ENCODE measurements at places on chromosomes 5 and 9.

DNA sequence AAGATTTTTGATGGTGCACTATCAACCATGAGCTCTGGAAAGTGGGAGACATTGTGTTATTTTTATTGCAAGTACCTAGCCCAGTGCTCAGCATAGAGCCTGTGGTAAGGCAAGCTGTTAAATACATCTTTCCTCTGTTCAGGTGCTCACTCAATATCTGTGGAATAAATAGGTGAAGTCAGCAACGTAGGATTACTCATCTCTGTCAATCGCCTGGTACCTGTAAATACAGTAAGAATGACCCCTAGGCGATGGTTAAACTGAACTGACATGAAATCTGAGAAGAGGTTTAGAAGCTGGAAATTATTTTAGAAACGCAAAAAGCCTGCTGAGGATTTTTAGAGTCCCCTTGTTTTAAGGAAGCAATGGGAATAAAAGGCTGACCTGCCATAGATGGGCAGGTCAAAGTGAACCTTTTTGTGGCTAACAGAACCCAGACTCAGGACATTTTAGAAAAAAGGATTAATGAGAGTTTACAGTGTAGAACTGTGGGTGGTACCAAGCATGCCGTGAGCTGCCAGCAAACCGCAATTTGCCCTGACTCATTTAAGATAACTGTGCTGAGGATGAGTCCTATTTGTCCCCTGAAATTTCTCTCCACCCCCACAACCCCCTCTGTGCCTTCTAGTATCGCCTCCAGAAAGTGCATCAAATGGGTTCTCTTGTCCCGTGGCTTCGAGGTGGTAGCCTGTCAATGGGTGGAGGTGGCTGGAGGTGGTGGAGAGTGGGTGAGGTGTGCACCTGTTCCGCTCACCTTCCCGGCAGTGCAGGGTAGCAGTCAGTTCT, 375.1 kb downstream of the MED10 start:
- no peak for DNase-seq

- no peak for DNase-seq
Observed at GRCh38 chr5:39447968-39448367, 23.2 kb upstream of the DAB2 start.

DNA sequence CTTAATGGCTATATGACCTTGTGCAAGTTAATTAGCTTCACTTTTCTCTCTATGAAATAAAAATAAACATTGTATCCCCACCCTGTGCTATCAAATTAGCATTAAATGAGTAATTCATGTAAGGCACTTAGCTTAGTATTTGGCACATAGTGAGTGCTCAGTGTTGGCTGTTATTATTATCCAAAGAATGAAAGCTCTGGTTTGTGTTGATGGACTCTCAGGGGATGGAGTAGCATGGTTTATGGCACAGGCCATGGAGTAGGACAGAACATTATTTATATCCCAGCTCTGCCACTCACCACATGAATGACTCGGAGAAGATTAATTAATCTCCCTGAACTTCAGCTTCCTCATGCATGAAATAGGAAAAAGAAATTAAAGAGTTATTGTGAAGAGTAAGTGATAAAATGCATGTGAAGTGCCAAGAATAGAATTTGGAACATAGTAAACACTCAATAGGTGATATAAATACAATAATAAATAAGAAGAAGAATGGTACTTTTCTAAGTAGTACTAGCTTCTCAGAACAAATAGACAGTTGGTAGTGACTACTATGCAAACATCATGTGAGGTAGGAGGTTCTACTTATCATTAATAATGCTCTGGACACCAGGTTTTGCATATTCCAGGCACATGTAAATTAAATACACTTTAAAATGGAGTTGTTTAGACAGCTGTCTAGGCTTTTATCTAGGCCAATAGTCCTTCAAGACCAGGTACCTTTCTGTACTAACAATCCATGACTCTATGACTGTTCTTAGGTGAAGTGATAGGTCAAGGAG, 146.4 kb downstream of the GRIA1 start:
- no peak for DNase-seq

- no peak for DNase-seq
Observed at GRCh38 chr9:120642129-120642770, 62.3 kb upstream of the CDK5RAP2 start.

- no peak for DNase-seq
Observed at GRCh38 chr9:71608021-71608420, 160.3 kb downstream of the CEMIP2 start.

DNA sequence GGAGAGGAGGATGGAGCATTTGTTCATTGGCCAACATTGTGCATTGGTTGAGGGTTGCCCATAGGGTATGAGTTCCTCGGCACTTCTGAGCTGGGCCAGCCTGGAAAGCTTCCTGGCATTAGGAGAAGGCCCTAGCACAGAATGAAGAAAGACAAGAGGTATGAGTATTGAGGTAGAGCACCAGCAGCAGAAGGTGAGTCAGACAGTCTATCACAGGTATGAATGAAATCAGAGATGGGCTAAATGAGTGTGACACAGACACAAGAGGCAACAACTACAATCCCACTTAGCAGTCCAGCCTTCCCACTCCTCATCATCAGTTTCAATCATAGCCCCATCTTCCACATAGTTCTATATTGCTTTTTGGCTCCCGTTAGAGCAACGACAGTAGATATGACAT, 25.4 kb upstream of the TGFBR1 start:
- DNase-seq, result no peak
